ENCODE measurements at places on chromosomes 1 and 21.

DNA sequence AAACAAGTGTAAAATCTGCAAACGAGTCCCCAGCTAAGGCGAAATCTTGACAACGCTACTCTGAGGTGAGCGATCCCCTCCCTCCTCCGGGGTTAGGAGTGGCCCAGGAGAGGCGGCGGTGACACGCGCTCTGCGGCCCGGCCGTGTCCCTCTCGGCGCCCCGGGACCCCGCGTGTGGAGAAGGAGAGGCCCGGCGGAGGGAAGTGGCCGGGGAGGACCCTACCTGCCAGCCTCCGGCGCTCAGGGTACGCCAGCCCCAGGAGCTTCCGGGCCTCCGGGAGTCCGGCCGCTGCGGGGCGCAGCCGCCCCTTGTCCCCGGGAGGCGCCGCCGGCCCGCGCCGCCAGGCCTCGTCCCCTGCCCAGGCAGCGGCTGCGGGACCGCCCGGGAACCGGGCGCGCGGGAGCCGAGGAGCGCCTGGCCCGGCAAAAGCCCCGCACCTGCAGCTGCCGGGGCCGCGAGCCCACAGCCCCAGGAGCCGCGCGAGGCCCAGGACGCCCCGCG is 543 bp downstream of the ABCB10 start:
- peak; percentile 64 for DNase-seq

GRCh38 chr1:9473032-9473807 is 66.0 kb upstream of the SLC25A33 start:
- peak; percentile 95 for DNase-seq

- peak; percentile 95 for DNase-seq
Measured at GRCh38 chr1:20633190-20634064, at the start of gene PINK1. PINK1 (plus strand) TSS chr1:20633458; CDS start chr1:20633549, 91 bp downstream.

DNA sequence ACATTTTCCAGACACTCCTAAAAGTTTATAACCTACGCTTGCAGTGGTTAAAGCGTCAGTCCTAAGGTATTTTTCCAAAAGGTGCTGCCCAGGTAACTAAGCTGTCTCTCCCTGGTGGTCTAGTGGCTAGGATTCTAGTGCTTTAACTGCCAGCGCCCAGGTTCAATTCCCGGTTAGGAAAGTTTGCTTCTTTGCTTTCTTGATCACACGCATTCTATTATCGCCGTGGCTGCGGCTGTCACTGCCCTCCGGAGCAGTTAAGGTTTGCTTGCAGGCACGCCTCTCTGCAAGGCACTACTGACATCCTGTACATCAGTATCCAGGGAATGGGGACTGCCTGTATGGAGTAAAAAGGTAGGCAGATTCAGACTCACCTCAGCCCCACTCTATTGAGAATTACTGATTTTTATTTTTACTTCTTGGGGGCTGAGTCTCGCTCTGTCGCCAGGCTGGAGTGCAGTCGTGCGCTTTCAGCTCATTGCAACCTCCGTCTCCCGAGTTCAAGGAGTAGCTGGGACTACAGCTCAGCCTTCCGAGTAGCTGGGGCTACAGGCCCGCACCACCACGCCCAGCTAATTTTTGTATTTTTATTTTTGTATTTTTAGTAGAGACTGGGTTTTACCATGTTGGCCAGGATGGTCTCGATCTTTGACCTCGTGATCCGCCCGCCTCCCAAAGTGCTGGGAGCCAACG is 53.2 kb upstream of the CFAP126 start:
- no peak for DNase-seq

- peak; percentile 26 for DNase-seq
Measured at GRCh38 chr21:40166291-40166843, 299.1 kb downstream of the PCP4 start.

- peak; percentile 81 for DNase-seq
Measured at GRCh38 chr1:201376464-201377374, 761 bp downstream of the TNNT2 start.

- no peak for DNase-seq
Measured at GRCh38 chr1:113201560-113201959, 128.6 kb downstream of the LRIG2 start.

- DNase-seq, result no peak
Measured at GRCh38 chr1:232561381-232561780, 68.6 kb downstream of the SIPA1L2 start.

DNA sequence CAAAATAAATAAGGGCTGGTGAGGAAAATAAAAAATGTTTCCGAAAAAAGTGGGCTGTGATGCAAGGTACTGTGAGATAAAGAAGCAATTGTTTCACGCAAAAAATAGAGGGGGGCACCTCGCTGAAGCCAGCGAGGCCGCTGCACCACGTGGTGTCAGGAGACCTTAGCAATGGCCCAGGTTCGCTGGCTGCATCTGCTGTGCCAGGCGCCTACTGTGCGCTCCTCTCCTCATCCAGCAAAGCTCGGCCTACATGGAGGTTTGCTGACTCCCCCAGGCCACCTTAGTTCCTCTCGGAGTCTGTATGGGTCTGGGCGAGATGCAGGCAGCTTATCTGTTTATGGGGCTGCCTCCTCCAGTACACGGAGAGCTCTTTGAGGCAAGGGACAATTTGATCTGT is 119.6 kb downstream of the NR5A2 start:
- no peak for DNase-seq

All from AG08396 (cell line).